ENCODE measurements at places on chromosomes 7 and 10.

DNA sequence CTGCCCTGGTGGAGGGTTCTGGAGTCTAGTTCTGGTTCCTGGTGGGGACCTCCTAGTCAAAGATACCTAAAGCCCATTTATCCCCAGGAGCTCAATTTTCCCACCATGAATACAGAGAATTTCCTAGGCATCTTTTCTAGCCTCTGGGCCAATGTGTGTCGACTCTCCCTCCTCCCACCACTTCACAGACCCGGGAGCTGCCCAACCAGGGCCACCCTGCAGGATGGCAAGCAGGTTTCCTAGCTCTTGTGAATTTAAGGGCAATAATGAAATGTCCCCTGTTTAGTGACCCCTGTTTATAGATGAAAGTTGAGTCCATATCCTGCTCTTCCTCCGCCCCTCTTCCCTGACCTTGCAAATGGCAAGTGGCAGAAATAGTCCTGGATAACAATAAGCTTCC is 9.4 kb downstream of the DLX5 start:
- DNase-seq = no peak

DNA sequence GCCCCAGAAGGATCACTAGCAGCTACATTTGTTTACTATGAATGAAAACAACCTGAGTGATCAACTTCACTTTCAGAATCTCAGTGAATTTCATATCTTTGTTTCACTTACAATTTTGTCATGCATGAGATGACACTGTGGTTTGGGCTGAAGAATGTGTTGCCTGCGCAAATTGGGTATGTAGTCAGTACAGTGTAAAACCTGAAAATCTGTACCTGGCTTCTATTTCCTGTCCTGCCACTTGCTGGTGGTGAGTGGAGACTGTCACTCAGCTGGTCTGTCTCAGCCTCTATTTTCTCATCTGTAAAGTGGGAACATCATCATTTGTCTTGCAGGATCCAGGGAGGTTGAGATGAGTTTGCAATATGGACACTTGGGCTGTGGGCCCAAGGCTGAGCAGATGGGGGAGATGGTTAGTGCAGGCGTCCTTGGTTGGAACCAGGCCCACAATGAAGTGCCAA is 118.0 kb downstream of the WDFY4 start:
- DNase-seq = no peak

GRCh38 chr10:122981066-122981464 is 864 bp downstream of the PSTK start:
- peak; percentile 21 for DNase-seq

DNA sequence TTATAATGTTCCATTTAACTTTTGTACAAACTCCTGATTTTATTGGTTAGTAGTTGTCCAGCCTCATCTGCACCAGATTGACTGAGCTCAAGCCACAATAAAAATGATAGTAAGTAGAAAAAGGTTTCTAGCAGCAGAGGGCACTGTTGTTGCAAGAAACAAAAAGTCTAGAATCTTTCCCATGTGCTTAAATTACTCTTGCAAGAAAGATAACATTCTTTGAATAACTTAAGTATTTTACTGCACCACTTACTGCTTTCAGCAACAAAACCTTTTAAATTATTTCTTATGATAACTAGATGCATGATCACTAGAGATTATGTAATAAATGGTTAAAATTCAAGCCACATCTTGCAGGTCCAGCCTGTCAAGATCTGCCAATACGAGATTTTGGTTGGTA is 27.0 kb downstream of the LMOD2 start:
- peak; percentile 20 for DNase-seq

DNA sequence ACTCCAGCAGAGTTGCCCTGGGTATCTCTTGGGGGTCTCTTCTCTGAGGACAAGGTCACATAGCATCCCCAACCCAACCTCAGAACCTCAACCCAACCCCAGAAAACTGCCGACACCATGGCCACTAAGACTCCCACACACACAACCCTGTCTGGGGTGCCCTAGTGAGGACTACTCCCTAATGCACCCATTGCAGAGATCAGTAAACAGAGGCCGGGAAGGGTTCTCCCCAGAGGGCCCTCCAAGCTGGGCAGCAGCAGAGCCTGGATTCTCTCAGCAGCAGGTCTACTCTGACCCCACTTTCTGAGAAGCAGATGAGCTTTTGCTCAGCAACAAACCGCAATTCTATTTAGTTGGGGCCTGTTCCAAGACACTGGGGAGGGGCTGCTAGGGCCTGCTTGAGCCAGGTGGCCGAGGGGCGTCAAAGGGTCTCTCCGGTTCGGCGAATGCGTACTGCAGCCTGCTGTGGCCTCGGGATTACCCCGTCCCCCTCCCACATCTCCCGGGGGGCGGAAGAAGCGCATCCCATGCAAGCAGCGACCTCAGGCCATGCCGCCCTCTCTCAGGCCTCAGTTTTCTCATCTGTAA is 828 bp downstream of the OGDHL start:
- DNase-seq = no peak

DNA sequence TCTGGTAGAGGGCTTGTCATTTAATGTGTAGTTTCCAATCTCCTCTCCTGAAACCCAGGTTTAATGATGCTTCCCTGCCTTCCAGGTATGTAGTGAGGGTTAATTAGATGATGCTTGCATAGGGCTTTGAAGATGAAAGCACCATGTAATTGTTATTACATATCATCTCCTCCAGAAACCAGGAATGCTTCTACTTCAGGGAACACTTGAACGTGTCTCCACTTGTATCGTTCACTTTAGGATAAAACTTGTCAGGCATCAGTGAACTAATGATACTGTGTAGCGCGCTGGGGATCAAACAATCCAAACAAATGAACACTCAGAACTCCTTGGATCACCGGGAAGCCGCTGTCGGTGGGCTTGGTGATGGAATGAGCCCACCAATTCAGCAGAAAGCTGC is 260.9 kb upstream of the FZD8 start:
- no peak for DNase-seq

GRCh38 chr10:4837551-4837950 is 11.5 kb downstream of the AKR1E2 start:
- DNase-seq = no peak

- DNase-seq = no peak
Observed at GRCh38 chr10:20858292-20859124, 38.6 kb downstream of the NEBL start.

- DNase-seq = peak; percentile 54
Observed at GRCh38 chr10:78047314-78047891, 13.7 kb downstream of the RPS24 start.

- DNase-seq = no peak
Observed at GRCh38 chr10:12422189-12422588, 72.8 kb downstream of the CAMK1D start.

- no peak for DNase-seq
Observed at GRCh38 chr7:44058759-44059218, 6.6 kb downstream of the PGAM2 start.

DNA sequence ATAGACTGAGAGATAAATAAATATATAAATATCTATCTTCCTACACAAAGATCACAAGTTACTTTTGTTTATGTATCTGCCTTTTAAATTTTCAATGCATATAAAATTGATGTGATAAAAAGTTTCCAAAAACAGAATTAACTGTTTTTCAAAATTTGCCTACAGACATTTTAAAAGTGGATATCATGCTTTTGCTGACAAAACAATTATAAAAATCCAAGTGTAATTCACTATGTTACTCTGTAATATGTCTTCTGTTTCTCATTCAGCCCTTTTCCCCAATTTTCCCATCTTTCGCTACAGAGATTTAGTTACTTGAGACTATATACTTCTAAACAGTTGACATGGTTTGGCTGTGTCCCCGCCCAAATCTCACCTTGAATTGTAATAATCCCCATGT is 37.7 kb downstream of the SLC25A13 start:
- no peak for DNase-seq

DNA sequence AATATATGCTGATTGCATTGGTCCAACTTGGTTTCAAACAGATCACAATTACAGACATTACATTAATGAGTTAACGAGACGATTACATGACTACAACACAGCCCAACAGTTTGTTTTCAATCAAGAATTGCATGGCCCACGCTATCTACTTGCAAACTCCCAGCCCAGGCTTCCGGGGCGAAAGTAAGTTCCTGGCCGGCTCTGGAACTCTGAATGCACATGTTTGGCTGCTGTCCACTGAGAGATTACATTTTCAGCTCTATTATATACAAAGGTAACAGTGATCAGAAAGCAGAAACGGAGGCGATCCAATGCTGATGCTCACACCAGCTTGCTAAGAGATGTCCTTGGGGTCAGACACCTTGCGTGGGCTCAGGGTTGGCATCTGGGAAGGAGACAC is 206.3 kb downstream of the FANK1 start:
- DNase-seq = no peak

GRCh38 chr10:53033396-53033795 is 260.8 kb upstream of the MBL2 start:
- DNase-seq = no peak

GRCh38 chr7:51459809-51460208 is 143.2 kb upstream of the COBL start:
- DNase-seq = no peak

GRCh38 chr7:150740053-150740452 is 2.8 kb downstream of the GIMAP5 start:
- DNase-seq = no peak

DNA sequence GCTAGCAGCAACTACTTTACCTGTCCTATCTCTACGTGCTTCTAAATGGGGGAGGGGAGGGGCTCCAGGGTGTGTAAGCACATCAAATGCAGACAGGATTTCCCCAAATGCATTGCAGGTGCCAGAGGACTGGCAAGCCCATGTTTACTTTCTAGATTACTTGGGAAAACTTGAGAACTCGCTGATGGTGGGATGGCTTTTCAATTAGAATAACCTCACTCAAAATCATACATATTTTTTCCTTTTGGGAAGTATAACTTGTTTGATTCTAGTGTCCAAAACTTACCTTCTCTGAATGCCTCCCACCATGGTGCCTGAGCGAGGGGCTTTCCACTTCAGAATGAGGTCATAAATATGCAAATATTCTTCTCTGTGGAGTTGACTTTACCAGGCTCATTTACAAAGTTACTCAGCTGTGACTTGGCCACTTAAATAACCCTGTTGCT is 191.3 kb upstream of the RHOBTB1 start:
- no peak for DNase-seq

DNA sequence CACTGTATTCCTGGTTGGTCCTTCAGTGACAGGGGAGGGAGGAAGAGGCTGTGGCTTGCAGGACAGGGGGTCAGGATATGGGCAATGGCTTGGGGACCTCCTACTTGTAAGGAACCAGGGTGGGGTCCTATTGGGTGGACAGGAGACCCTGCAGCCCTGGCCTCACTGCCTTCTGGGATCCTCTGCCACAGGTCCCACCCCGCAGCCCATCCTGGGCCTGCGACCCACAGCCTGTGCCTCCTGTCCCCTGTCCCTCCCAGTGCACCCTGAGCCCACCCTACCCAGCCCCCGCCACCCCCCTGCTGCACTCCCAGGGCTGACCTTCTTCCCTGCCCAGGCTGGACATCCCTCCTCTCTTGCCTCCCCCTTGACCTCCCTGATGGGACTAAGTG is 58.7 kb upstream of the MYL10 start:
- DNase-seq = no peak

DNA sequence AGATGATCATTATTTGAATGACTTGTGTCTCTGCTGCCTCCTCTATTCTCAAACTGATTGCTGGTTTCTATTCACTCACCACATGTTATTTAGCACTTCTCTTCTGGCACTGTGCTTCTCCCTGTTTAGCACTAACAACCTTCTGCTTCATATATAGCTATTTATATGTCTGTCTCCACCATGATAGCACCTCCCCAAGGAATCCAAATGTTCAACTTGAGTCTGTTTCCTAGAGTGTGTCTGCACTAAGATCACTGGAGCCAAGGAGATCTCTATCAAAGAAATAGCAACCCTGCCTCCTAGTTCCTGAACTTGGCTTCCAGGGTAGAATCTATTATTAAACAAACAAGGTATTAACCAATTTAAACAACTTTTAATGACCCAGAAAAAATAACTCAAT is 104.5 kb downstream of the CYP26A1 start:
- no peak for DNase-seq

GRCh38 chr7:40824461-40824860 is 689.7 kb downstream of the SUGCT start:
- DNase-seq = no peak

GRCh38 chr7:27763983-27764508 is 24.1 kb downstream of the TAX1BP1 start:
- no peak for DNase-seq

DNA sequence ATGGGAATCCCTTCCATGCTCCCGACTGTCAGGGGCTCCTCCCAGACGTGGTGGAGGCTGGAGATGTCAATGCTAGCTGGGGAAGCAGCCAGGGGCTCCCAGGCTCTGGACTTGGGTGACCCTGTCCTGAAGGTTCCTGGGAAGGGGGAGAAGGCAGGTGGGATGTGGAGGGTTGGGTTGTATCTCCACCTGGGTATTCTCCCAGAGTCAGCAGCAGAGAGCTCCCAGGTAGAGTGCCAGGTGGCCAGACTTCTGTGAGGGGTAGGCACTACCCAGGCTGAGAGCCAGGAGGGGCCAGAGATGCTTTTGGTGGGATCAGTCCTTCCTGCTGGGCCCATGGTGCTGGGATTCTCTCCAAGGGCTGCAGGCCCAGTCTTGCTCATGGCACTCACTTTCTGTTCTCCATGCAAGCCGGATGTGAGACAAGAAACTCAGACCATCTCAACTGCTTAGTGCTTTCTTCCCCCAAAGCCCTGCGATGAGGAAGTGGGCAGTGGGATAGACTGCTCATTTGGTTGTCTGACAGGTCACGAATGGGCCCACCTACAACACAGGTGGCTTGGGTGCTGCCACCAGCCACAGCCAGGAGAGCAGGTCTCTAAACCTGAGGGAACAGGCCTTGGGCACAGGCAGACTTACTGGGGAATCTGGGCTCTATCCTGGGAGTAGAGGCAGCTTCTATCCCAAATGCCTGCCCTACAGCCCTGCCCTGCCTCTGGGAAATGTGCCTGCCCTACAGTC is 52.5 kb upstream of the CAMK2B start:
- DNase-seq = no peak

GRCh38 chr7:151408839-151409666 is 785 bp downstream of the WDR86 start:
- no peak for DNase-seq

DNA sequence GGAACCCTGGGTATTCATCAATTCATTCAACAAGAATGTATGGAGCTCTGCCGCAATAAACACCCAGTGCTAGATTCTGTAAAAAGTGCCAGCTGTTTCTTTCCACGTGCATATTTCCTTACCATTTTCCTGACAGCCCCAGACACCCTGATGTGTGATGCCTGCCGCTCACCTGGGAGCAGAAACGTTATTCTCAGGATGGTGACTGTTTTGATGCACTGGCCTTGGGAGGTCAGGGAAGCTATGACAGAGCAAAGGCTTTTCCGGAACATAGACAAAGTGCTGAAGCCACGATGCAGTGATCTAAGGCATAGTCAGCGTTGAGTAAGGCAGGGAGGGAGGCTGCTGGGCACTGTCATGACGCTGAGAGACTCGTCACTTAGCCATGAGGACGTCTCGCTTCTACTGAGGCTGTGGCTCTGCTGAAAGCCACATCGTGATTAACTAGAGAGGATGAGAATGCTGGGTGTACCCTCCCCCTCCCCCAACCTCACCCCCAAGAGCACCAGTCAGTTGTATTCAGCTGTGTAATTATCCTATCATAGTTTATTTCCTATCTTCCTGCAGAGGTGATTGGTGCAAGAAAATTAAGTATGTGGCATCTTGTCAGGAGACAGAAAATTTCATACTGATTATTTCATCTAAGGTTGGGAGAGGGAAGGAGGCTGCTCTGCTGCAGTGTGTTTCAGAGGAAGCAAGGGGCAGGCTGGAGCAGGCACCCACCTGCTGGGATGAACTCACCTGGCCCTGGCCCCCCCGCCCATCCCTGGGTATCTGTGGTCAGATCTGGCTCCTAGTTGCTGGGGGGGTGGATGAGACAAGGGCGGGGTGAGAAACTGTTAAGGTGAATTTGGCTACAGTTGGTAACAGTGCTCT is 48.8 kb upstream of the SMNDC1 start:
- DNase-seq = peak; percentile 90

- DNase-seq = peak; percentile 88
Observed at GRCh38 chr10:23095404-23095965, at the start of gene MSRB2. MSRB2 (plus strand) TSS chr10:23095579; CDS start chr10:23095609, 30 bp downstream.
